Activated naive CD4-positive, alpha-beta T cell treated with anti-CD3 and anti-CD28 coated beads for 36 hours (primary cell): ENCODE measurements at places on chromosomes 11 and 22.

DNA sequence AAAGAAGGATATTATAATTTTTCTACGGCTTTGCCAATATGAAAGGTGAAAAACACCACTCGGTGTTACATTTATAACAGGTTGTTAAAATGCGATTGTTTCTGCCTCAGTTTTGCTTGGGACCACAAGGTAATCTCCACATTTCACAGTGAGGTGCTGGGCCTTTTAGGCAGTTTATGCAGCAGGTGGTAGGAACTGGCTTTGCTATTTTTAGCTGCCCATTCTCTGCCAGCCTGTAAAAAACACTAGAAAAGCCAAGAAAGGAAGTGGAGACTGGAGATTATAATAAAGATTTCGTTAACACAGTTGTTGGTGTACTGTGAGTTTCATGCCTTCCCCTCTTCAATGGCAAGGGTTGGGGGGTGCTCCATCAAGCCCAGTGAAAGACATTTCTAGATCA, 8.0 kb upstream of the MRPL16 start:
- DNase-seq: no peak

GRCh38 chr22:34111210-34111824, 191.0 kb upstream of the LARGE1 start:
- peak; percentile 18 for DNase-seq

DNA sequence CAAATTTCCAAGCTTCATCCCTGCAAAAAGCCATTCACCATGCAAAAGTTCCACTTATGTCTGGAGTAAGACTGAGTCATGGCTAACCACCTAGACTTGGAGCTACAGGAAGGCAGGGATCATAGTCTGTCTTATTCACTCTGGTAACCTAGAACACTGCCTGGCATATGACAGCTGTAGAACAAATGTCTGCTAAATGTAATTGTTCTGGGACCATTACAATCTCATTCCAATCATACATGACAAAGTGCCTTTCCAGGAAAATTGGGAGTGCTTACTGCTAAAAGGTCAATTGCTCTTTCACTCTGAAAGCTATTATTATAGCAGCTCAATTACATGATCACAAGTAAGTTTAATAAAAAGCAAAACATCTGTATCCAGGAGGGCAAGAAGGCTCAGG, 99.1 kb upstream of the CHRM4 start:
- DNase-seq: no peak

DNA sequence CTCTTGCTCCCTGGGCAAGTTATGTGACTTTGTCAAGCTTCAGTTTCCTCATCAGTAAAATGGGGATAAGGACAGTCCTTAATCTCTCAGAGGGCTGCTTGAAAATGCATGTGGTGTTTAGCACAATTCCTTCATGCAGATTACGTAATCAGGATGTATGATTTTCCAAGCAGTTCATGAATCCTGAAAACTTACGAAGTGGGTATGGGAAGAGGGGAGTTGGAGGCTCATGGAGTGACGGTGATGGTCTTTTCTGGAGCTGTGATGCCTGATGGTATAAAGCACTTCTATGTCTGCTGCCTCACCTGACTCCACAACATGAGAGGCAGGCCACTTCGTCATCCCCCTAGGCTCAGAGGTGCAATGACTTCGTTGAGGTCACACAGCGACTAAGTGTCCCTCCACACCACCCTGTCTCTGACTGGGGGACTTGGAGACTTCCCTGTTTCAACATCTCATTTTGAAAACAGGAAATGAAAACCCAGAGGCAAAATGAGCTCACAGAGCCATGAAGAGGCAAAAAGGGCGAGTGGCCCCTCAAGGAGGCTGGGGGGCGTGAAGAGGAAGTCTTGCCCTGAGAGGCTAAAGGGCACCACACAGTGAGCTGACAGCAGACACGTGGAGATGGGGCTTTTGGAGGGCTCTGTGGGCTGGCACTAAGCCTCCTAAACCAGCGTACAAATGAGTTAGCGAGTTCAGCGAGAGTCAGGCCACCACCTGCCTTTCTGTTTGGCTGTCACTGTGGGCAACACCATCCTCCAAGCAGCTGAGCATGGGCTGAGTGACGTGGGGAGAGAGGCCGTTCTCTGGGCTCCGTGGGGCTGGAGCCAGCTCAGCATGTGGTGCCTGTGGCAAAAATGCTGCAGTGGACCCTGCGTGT, 10.1 kb downstream of the MCM5 start:
- DNase-seq: no peak

DNA sequence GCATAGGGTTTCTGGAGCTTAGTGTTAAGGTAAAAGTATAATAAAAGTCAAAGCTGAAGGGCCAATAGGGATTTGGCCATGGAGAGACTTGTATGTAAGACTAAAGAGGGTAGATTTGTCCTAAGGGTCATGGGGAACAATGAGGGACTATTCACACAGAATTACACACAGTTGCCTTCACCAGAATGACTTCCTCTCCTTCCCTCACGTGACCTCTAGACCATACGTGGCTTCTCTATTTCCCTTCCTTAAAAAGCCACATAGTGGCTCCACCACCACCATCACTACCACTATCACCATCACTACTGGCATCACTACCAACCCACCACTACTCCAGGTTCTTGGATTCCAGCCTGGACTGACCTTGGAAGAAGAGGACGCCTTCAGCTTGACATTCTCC, 2.8 kb downstream of the HPX start:
- DNase-seq: no peak

GRCh38 chr11:96188243-96189006, 154.6 kb downstream of the MAML2 start:
- DNase-seq: peak; percentile 49

DNA sequence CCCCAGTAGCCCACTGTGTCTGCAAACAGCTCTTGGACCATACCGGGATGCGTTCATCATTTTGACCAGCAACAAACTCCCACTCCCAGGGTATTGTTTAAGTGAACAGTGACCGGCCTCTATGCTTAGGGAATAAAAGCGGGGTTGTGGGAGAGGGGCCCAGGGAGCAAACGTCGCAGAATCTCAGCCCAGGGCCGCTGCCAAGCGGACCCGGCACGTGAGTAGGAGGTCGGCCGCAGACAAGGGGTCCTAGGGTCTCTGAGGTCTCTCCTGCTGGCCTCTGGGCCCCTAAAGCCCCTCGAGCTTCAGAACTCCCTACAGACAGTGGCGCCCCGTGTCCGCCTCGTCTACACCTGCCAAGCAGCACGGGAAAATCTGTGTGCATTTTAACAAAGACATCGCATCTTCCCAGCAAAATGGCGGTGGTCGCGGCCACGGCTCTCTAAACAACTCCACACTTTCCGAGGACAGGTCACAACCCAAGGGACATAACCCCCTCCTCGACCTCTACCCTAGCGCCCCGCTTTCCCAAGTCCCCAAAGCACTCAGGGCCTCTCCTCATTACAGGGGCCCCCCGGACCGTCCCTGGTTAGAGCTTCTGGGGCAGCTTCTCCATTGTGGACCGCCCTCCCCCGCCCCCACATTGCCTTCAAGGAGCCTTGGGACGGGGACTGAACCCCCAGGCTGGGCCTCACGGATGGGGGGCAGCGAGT, 3.9 kb upstream of the GCAT start:
- no peak for DNase-seq

DNA sequence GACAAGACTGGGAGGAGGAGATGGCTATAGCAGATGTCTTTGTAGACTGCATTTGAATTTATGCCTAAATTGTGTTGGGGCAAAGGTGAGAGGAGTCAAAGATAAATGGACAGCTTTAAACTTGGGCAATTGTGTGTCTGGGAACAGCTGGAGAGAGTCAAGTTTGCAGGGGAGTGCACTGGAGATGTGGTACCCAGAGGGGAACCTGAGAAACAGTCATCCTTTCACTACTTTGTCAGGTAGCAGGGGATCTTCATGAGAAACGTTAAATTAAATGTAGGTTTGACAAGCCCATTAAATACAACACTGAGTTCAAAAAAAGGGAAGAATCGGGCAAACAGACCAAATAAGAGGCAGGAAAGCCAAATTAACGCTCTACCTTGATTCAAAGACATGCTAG, 277.7 kb downstream of the OPCML start:
- DNase-seq: no peak

DNA sequence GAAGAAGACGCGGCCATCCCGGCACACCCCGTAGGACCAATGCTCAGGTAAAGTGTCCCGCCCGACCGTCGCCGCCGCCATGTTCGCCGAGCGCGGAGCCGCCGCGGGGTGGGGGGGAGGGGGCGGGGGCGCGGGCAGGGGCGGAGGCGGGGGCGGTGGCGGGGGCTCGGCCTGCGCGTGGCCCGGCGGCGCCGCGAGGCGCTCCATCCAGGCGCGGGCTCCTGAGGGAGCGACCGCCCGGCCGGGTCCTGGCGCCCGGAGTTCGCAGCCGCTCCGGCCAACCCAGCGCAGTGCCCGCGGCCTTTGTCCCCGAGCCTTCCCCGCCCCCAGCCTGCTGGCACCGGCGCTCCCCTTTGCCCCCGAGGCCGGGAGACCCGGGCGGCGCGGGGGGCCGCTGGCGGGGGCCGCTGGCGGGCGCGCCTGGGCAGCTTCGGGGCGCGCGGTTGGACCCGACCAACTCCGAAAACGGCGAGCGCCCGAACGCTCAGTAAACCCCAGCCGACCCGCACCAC, at the start of gene PLEKHA7:
TSS of gene PLEKHA7 (minus strand) at position 94 of the 512 bp plus-strand sequence. CDS start at position 81, 13 bp downstream.
- DNase-seq: peak; percentile 23

DNA sequence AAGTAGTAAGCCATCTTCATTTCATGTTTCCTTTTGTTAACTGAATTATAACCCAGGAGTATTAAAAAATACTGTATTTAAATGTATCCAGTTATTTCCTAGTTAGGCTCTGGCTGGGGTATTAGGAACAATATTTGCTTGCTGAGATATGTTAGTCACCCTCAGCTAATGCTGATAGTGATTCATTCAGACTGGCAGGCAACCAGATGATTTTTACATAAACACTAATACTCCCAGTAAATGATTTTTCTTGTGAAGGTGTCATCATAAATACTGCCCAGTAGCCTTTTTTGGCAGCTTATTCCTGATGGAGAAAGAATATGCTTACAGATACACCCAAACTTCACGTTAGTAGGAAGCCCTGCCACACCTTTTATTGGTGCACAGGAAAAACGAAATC, 8.1 kb downstream of the YWHAH start:
- DNase-seq: no peak

DNA sequence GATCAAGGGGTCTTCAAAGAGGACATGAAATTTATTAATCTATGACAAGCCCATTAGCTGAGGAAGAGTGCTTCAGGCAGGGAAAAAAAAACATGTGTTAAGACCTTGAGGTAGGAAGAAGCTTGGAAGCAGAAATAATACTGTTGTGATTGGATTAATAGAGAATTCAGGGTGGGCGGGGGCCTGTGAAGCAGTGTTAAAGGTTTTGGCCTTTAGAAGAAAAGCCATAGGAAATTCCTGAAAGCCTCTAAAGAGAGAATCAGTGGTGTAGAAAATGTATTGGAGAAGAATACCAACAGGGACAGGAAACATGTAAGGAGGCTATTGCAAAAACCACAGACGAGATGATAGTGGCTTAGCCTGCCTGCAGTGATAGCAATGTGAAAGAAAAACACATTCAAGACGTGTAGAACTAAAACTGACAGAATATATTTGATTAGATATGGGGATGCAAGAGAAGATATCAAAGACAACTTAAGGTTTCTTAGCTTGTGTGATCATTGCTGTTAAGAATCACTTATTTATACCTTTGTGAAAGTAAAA, 404.4 kb upstream of the ANO3 start:
- no peak for DNase-seq

- no peak for DNase-seq
Measured at GRCh38 chr11:93166194-93166593, 31.6 kb downstream of the SLC36A4 start.

- DNase-seq: no peak
Measured at GRCh38 chr11:32034680-32035079, 56.2 kb upstream of the RCN1 start.

- no peak for DNase-seq
Measured at GRCh38 chr11:71130106-71130505, 122.3 kb downstream of the SHANK2 start.

DNA sequence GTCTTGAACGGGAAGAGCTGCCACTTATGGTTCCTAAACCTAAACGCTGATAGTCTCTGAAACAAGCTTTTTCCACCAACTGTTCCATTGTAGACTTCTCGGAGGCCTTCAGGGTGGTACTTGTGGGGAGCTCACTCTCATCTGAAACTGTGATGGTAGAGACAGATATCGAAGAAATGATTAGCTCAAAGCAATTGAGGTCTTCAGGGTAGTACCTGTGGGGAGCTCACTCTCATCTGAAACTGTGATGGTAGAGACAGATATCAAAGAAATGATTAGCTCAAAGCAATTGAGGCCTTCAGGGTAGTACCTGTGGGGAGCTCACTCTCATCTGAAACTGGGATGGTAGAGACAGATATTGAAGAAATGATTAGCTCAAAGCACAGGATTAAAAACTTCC, 175.7 kb downstream of the SWAP70 start:
- DNase-seq: no peak

DNA sequence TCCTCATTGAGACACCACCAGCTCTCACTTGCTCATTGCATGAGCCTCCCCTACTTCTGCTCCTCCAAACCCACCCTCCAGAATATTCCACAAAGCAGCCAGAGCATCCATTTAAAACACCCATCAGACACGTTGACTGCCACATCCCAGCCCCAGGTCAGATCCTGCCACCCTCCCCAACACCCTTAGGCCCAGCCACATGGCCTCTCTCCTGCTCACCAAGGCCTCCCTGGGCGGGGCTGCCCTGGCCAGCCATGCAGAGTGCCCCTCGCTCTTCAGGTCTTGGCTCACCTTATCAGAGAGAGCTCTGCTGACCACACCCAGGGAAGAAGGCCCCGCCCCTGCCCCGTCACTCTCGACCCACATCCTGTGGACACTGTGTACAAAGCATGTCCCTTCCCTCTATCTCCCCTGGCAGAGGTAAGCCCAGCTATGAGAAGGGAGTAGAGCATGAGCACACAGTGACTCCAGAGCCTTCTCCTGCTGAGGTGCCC, 106.8 kb downstream of the MICAL3 start:
- no peak for DNase-seq

DNA sequence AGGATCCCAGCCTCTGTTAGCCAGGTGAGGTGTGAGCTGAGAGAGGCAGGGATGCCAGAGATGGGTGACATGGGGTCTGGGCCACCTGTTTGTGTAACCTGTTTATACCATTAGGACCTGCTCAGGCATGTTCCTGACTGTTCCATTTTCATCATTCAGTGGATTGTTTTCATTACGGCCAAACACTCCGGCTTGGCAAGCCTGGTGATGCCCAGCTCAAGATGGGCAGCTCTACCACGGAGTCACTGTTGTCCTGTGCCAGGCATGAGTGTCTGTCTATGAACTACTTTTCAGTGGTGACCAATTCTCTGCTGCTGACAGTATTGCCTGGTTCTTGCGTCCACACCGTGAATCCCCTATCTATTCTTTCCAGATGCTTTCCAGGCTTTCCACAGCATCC, 71.5 kb upstream of the SLC22A12 start:
- DNase-seq: no peak

DNA sequence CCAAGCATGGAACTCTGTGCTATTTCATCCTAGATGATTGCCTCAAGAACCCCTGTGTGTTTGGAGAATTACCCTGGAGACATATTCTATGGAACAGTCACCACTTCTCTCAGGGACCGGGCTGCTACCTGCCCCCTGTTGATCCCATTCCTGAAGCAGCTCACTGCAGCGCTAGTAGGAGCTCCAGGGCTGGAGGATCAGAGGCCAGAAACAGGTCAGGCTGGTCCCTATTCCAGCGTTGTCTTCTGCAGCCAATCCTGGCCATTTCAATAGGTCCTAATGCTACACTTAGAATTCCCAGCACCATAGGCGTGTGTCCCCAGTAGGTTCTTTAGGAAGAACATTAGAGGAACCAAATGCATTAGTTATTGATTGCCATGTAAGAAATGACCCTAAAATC, 48.9 kb downstream of the BTG4 start:
- DNase-seq: no peak
